ENCODE measurements at places on chromosomes 12 and 14.

- DNase-seq, result no peak
Measured at GRCh38 chr12:117105902-117106301, 6.7 kb upstream of the TESC start.

GRCh38 chr12:98939350-98939749 is 294.3 kb downstream of the APAF1 start:
- no peak for DNase-seq

DNA sequence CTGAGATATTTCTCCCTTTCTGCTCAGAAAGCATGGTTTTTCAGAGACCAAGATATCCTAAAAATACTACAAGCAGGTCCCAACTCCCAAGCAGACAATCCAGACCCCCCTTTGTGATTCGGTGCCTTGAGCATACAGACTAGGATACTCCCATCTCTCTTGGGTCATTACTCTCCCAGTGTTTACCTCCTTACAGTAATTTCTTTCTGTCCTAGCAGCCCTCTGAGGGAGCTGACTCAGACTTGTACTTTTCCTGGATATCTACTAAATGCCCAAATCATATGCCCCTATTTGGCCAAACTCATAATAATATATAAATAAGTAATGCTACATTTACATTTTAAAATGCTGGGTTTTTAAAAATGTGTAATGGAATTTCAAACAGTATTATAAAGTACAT is 355.6 kb downstream of the LRIG3 start:
- DNase-seq, result no peak

DNA sequence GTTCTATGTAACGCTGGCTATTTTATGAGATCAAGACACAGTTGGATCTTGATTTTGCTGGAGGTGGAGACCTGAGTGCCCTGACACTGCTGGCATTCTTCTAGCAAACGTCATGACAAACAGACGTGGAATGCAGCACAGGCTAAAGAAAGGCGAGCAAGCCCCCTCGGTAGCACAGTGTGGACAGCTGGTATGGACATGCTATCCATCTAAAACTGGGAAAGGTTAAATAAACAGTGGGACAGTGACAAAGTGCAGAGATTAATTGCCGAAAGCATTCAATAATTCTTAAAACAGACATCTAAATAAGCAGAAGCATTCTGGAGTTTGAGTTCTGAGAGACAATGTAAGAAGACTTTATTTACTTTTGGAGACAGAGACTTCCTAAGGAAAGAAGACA is 237.2 kb downstream of the FBXL14 start:
- DNase-seq, result no peak

GRCh38 chr14:65413739-65414045 is 1.2 kb downstream of the FUT8 start:
- no peak for DNase-seq

- DNase-seq, result no peak
Measured at GRCh38 chr14:64761441-64762043, 57.3 kb downstream of the PLEKHG3 start.

DNA sequence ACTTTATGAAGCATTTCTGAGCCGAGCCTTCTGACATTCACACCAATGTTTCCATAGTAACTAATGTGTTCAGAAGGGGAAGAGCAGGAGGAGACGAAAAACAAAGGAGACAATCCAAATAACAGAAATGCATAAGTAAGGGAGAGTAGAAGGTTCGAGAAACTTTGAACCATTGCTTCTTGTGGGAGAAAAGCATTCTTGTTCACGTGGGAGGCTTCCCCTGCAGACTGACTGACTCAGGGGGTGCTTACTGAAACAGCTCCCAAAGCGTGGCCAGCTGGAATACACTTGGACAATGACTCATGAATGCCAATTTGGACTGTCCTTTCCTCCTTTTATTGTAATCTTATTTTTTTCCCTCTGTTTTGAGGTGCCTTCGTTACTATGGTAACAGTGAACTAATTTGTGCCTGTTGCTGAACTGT is 73.9 kb downstream of the NEDD1 start:
- no peak for DNase-seq

DNA sequence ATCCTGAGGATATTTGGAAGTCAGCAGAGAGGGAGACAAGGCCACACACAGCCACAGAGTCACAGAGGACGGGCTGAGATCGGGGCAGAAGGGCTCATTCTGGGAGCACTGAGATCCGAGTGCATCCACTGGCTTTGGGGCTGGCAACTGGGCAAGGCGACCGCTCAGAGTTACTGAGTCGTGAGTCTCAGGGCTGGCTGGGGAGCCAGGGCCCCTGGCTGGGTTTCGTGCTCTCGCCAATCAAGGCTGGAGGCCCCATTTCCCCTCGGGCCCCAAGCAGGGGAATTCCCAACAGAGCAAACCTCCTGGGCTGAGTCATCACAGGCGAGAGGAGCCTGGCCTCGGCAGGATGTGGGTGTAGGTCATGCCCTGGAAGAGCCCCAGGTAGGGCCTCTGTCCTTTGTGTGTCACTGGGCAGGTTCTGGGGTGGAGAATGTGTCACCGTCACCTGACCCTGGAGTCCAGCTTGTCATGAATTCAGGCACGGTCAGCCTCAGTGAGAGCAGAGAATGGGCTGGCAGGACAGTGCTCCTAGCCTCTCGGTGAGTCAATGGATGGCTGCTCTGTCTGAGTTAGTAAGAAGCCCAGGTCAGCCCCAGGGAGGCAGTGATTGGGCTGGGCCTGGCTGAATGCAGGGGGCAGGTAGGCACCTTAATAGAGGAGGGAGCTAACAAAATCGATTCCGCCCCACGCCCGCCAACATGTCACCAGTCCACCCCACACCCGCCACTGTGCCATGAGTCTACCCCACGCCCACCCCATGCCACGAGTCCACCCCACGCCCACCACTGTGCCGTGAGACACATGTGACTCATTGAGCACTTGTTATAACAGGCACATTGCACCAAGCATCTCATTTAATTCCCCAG is 16.9 kb downstream of the ASB2 start:
- no peak for DNase-seq

- DNase-seq, result no peak
Measured at GRCh38 chr12:83388551-83388950, 701.8 kb downstream of the TMTC2 start.

DNA sequence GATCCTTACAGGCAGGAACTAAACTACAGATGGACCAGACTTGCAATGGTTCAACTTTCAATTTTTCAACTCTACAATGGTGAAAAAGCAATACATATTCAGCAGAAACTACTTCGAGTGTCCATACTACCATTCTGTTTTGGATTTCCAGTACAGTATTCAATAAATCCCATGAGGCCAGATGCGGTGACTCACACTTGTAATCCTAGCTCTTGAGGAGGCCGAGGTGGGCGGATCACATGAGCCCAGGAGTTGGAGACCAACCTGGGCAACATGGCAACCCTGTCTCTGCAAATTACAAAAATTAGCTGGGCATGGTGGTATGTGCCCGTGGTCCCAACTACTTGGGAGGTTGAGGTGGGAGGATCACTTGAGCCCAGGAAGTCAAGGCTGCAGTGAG is 336.1 kb downstream of the MED13L start:
- no peak for DNase-seq

GRCh38 chr14:105989566-105990302 is 463.4 kb downstream of the TMEM121 start:
- no peak for DNase-seq

DNA sequence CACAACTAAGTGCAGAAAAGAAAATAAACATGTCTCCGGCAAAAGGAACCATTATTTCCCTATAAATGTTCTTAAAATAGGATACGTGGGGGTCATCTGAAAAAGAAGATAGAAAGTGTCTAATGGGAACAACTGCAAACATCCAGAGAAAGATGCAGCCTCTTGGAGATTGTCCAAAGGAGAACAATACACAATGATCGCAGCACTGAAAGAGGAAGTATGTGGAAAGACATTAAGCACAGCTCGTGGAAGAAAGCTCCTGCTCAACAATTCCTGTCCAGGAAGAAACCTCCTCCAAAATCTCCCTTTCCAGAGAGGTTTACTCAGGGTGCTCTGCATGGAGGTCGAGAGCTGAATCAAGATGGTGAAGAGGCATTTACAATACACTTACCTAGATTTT is 2.5 kb upstream of the LALBA start:
- no peak for DNase-seq

DNA sequence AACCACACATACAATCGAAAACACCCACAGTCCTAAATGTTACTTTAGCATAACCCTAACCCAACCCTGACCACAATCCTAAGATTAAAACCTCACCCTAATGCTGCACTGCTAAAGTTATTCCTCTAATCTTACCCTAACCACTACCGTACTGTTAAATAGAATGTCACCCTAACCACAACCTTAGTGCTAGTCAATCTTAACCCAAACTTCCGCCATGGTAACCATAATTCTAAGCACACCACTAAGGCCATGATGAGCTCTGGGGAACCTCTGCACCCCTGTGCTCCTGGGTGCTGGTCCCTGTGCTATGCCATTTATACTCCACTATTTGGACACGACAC is 38.0 kb downstream of the LTBP2 start:
- no peak for DNase-seq

GRCh38 chr14:33532553-33532952 is 418.3 kb downstream of the EGLN3 start:
- DNase-seq, result no peak

GRCh38 chr12:38880288-38880687 is 25.1 kb downstream of the CPNE8 start:
- no peak for DNase-seq

- DNase-seq, result no peak
Measured at GRCh38 chr12:152440-152839, 61.5 kb downstream of the SLC6A12 start.

GRCh38 chr14:56708704-56709103 is 101.6 kb downstream of the OTX2 start:
- DNase-seq, result no peak

GRCh38 chr12:67006610-67007009 is 262.5 kb upstream of the CAND1 start:
- DNase-seq, result no peak

DNA sequence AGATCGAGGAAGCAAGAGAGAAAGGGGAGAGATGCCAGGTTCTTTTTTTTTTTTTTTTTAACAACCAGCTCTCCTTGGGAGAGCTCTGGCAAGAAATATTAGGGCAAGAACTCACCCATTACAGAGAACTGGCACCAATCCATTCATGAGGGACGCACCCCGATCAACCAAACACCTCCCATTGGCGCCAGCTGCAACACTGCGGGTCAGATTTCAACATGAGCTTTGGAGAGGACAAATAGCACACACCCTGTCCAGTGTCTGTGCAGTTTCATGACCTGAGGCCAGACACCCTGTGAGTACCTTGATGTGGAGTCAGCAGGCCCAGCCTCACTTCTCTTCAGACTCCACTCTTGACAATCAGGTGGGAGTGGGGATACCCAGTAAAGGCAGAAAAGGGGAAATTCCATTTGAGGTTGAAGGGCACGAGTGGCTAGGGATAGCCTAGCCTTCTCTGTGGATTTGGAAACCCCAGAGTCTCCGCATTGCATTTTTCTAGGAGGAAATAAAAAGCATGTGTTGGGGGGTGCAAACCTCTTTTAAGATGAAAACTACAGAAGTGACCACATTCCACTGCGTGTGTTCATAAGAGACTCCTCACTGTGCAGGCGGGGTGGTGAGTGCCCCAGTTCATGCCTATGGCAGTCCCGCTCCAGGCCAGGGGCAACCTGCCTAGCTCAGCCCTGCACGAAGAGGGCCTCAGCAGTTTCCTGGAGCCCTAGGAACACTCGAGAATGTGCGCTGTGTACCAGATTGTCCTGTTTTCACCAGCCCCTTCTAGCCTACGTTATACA is 42.4 kb upstream of the GPATCH2L start:
- DNase-seq, result no peak

DNA sequence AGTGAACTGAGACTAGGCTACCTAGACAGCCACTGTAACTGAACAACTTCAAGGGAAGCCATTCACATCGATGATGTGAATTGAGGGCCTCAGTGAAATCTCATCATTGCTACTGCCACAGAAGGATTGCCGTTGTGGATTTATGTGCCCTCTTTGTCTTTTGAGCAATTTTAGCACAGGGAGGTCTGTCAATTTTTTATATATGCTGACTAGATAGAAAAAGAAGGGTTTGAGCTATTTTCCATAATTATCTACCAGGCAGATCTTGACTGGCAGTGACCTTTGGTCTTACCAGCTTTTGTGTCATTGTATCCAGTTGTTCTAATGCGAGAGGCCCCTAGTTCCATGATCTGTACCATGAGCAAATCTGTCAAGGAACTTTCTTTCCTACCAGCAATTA is 179.4 kb downstream of the ERC1 start:
- DNase-seq, result no peak

- no peak for DNase-seq
Measured at GRCh38 chr12:113465808-113466453, 5.7 kb downstream of the LHX5 start.

- no peak for DNase-seq
Measured at GRCh38 chr14:89892953-89893352, 61.6 kb downstream of the EFCAB11 start.

DNA sequence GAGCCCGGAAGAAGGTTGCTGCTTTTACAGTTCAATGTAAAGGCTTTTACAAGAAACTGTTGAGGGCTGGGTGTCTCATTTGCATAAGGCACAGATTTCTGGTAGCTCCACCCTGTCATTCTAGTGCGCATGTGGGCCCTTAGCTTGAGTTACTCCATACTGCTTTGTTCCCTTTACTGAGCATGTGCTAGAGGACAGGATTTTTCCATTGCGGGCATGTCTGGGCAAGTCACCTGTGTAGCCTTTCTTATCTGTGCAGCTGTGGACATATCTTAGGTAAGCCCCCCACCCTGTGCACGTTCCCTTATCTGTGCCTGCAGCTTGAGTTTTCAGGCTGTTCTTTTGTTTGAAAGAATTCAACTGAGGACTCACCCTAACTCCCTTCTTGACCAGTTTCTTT is 56.2 kb upstream of the ARHGAP5 start:
- no peak for DNase-seq
